ENCODE measurements at places on chromosomes 7 and 10.

- DNase-seq: peak; percentile 35
Observed at GRCh38 chr7:122300211-122300932, 4.2 kb downstream of the FEZF1 start.

DNA sequence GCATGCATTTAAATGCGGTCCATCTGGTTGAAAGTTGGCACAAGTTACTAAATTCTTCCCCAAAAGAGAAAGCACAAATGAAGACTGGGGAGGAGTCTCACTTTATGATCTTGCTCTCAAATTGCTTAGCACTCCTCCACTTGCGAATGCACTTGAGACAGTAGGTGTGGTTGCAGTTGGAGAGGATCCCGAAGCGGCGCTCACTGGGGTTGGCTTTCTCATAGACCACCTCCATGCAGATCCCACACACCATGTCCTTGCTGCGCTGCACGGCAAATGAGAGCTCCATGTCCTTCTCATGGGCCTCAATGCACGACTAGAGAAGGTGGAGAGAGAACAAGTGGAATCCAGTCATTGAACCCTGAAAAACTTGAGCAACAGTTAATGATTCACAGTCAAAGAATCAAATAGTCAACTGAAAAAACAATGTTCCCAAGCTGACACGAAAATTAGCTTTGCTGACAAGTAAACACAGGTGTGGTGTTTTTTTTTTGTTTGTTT lies 22.7 kb downstream of the MKRN1 start:
- no peak for DNase-seq

GRCh38 chr10:71090330-71090729 lies 122.0 kb upstream of the UNC5B start:
- no peak for DNase-seq

- DNase-seq: no peak
Observed at GRCh38 chr7:44320141-44320540, 5.3 kb downstream of the CAMK2B start.

- no peak for DNase-seq
Observed at GRCh38 chr10:92627845-92628480, 35.0 kb downstream of the KIF11 start.

DNA sequence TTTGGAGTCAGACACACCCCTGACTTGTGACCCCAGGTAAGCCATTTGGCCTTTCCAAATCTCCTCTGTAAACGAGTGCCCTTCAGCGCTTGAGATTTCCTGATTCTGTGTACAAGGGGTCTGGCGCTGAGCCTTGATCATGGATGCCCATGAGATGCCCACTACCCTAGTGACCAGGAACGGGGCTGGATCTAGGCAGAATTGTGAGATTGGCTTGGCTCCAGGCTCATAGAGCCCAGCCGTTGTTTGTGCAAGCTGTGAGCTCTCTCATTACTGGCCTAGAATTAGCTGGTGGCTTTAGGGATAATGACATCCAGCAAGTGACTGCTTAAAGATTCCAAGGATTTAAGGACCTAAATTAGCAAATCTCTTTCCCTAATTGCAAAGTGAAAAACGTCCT lies 84.9 kb downstream of the CAMK1D start:
- DNase-seq: peak; percentile 71

GRCh38 chr7:106720641-106721040 lies 59.7 kb upstream of the CCDC71L start:
- DNase-seq: no peak

DNA sequence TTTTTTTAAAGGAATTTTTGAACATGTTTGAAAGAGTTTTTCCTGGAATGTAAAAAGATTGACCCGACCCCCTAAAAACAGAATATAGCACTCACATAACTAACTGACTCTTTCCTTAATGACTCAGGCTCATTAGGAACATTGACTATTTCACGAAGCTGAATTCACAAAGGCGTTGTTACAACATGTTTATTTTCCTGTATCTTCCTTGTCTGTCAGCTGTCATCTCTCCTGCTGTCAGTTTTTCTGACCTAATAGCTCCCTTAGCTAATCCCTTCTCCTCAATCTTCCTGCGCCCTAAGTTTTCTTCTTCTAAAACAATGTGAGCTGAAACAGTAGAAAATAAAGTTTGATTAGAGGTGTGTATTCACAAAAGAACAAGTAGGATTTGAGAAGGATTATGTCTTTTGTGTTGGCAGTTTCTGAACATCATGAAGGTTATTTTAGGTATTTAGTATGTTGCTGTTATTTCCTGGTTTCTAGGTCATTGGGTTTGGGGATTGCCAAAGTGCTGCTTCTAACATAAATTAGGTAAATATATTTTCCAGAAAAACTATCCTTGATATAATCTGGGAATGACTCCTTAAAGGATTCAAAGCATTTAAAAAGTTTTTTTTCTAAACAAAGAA lies 4.6 kb upstream of the MDFIC start:
- no peak for DNase-seq

- DNase-seq: no peak
Observed at GRCh38 chr10:3430501-3430900, 257.9 kb upstream of the PITRM1 start.

DNA sequence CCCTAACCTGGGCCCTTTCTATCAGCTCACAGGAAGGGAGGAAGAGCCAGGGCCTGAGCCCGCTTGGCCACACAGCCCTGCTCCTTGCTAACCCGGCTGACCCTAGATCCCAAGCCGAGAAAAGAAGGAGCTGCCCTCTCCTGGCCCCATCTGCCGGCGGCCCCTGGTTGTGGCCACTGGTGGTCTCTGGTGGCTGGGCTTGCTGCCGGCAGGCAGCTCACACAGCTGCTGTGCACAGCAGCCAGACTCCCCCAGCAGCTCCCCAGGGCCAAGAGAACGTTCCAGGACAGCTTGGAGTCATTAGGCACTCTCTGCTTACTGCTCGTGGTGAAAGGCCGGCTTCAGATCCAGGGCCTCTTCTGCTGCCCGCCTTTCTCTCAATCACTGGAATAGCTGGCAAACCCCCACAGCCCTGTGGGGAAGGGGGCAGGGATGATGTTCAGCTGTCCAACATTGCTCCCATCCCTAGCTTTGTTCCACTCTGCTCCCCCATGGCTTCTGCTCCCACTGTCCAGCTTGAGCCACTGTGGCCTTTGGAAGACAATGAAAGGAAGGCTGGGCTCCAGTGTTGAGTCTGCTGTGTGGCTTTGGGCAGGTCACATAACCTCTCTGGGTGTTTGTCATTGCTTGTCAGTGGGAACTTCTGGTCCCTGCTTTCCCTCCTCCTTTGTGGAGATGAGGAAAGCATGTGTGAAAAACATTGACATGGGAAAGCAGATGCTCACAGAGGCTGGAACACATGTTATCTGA lies 35.4 kb upstream of the COL13A1 start:
- no peak for DNase-seq

GRCh38 chr7:34104992-34105391 lies 199.7 kb downstream of the BMPER start:
- no peak for DNase-seq

DNA sequence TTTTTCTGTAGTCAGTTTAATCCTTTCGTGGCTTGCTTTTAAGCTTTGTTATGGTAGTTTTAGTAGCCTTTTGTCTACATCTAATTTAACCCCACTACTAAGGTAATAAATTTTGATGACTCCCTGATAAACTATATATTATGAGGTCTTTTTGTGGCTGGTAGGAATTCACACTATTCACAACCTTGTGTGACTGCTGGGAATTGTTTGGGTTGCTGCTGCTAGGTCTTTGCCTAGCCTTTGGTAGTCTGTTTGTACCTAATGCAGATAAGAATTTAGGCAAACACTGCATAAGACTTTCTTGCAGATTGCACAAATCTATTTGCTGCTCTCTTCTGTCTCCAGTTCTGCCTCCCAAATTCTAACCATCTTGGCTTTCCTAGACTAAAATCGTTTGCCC lies 58.3 kb downstream of the SHOC2 start:
- no peak for DNase-seq

DNA sequence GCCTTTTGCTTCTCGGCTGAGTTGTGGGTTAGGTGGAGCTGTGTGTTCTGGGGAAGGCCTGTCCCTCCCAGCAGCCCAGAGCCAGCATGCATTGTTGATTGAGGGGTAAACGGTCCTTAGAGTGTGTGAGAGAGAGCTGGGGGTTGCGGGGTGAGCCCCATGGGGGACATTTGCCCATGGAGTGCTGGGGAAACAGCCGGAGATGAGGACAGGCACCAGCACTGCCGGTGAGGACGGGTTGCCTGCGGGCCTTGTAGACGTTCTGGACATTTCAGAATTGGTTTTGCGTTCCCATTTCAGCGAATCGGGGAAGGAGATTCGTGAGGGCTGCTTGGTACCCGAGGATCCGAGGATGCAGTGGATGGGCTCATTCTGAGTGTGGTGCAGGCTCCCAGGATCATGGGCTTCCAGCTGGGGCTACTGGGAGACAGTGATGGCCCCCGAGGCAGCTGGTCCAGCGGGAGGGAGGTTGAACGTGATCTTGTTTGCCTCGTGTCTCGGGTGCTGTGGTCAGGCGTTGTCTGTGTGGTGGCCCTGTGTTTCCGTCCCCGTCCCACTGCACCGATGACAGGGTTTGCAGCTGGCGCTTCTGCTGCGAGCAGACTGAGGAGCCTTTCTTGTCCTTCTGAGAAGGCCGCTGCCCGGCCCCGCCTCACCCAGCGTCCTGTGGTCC lies 113.9 kb downstream of the CYTH3 start:
- DNase-seq: no peak

GRCh38 chr10:11345224-11346054 lies 266.0 kb downstream of the USP6NL start:
- no peak for DNase-seq

- DNase-seq: no peak
Observed at GRCh38 chr7:114821030-114821900, 100.6 kb upstream of the MDFIC start.

DNA sequence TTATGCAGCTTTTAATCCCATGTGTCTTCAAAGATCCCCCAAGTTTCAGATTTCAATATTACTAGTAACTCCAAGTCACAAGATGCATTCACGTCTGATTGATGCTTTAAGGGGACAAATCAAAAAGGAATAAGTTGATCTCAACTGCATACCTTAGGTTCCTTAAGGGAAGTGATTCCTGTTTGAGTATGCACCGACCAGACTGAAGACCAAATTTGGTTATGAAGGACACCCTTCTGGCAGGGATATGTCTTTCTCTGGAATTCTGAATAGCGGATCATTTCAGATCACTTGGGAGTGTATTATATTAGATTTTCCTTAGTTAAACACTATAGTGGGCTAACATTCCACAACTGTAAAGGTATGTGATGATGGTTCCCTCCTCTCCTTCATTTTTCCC lies 4.3 kb downstream of the KIF5B start:
- DNase-seq: no peak

DNA sequence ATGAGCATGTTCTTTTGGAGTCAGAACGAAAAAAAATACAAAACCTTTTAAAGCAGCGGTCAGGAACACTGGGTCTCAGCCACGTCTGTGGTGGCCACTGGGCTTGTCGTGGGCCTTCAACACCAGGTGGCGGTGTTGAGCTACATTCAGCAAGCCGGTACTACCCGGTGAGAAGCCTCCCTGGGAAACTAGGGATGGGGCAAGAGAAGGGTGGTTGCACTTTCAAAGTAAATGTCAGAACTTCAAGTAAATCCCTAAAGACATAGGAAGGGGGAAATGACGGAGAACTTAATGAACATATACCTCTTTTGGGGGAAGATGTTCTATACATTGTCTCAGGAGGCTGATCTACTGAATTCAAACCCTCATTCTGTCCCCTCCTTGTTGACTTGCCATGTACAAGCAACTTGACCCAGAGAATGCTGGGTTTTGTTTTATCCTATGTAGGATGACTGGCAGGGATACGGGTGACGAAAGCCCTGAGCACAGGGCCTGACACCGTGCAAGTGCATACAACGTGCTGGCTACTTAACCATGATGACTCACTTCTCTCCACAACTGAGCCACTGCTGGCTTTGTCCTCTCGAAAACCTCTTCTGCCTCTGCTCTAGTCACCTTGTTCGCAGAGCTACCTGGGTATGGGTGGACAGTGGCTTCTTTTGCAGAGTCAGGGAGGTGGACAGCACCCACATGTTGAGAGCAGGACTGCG lies 49.0 kb upstream of the BAMBI start:
- DNase-seq: peak; percentile 82

GRCh38 chr10:59517341-59517899 lies 155.1 kb upstream of the FAM13C start:
- no peak for DNase-seq

DNA sequence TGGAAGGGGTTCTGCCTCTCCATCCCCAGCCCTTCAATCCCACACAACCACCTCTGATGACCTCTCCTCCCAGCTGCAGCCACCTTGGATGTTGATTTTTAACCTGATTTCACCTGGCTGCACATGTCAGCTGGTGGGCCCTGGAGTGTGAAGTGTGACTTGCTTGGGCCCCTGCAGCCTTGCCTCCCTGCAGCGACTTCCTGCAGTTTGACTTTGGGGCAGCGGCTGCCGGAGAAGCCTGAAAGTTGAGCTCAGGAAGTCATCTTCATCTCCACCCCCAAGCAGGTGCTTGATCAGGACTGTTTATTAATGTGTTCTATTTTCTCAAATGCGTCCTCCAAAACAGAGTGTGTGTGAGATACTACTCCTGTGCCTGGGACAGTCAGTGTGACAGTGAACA lies 675.2 kb upstream of the GALNT17 start:
- DNase-seq: no peak

DNA sequence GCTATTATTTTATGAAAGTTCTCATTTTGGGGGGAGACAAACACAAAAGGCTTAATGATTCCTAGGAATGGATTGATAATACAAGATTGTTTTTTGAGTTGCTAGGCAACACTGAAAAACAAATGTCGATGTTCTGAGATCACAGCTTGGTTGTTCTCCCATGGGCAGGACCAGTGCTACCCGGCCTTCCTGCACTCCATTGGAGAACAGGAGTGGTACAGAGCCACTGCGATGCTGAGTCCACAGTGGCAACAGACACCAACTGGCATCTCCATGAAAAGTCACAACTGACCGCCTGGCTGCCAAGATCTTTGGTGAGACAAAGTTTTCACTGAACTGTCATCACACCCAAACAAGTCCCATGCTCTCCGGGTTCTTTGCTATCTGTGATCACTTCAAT lies 68.9 kb upstream of the NMT2 start:
- peak; percentile 3 for DNase-seq

DNA sequence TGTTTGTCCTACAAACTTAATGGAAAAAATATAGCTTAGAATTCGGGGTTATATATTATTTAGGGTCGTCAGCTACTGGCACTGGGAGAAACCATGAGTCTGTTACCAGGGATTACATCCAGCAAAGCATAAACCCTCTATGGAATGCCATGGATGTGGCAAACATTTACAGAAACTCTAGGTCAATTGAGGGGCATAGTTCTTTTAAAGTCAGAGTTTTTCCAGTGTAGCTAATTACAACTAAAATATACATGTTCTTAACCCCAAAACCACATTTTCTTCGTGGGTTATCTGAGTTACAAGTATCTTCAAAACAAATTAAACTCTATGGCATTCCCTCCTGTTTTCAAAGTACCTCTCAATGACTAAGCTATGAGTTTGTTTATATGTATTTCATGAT lies 99.3 kb upstream of the THSD7A start:
- no peak for DNase-seq

DNA sequence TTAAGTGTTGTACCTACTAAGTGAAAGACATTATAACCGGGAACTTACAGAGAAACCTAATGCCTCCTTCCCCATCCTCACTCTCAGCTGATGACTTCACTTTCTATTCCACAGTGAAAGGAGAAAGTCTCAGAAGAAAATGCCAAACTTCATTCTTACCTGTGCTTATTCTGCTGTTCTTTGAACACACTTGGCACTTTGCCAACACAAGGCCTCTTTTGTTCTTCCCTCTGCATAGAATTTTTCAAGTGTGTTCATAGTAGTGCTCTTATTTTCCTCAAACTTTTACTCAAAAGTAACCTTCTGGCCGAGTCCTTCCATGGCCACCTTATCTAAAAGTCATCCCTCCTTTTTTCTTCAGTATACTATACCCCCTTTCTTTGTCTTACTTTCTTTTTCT lies 59.4 kb upstream of the ETV1 start:
- peak; percentile 20 for DNase-seq

Measured in NCI-H82 (cell line).